Renal pelvis (tissue), 12 donors: ENCODE measurements at places on chromosomes 2 and 18. TPM values are rescaled to one million over a fixed set of nuclear protein-coding genes. Genes with fewer than 3 reads are reported as not detected.

DNA sequence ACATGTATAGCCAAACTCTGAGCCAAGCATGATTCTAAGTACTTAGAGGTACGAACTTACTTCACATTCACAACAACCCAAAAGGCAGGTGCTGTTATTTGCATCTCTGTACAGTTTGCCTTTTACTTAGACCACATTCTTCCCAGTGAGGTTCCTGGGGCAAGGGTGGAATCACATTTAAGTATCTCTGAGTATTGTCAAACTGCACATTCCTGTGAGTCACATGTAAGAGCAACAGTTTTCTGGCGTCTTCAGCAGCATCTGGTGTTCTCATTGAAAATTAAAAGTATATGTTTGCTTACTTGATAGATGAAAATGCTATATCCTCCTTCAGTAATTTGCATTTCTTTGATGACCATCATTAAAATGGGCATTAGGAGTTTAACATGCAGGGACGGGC is 119.1 kb downstream of the UXS1 start:
- DNase-seq: no peak

- no peak for DNase-seq
Observed at GRCh38 chr2:953975-954686, 3.5 kb downstream of the SNTG2 start.

GRCh38 chr2:171878481-171878993 is 15.5 kb downstream of the SLC25A12 start:
- DNase-seq: peak; percentile 0

- no peak for DNase-seq
Observed at GRCh38 chr2:11870584-11870983, 124.2 kb downstream of the LPIN1 start.

- no peak for DNase-seq
Observed at GRCh38 chr2:222445227-222445626, 20.9 kb downstream of the SGPP2 start.

PROKR1 gene
- 0.40 TPM for polyA plus RNA-seq

DNA sequence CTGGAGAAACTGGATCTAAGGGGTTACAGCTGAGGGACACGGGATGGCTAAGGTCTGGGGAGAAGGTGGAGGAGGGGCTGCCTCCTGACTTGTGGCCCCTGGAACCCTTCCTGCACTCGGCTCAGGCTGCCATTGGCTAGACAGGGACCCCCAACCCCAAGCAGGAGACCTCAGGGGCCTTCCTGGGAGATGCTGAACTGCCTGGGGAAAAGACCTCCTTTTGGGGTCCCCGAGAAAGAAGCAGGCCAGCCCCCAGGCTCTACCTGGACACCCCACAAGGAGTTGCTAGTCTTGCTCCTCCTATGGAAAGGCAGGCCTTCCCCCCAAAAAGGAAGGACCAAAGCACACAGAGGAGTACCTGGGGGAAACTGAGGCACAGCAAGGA is 10.1 kb upstream of the BOK start:
- no peak for DNase-seq

AMER3 gene
- polyA plus RNA-seq: not detected

DNA sequence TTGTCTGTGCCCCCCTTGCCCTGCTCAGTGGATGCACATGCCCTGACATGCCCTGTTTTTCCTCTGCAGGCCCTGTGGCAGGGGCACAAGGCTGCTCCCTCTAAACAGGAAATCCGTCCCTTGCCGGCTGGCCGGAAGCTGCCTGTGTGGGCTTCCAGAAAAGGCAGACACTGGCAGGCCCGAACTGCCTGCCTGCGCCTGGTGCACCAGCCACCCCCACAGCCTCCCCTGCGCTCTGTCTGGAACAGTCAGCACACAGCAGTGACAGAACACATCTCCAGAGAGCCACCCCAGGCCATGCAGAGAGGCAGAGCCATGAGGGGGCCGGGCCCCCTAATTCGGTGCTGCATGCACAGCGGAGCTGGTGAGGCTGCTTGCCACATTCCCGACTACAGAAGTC is 33.5 kb downstream of the LOXHD1 start:
- no peak for DNase-seq

- no peak for DNase-seq
Observed at GRCh38 chr2:159202568-159203071, 83.9 kb downstream of the WDSUB1 start.

GRCh38 chr2:64516651-64517510 is 7.2 kb upstream of the AFTPH start:
- DNase-seq: no peak

DNA sequence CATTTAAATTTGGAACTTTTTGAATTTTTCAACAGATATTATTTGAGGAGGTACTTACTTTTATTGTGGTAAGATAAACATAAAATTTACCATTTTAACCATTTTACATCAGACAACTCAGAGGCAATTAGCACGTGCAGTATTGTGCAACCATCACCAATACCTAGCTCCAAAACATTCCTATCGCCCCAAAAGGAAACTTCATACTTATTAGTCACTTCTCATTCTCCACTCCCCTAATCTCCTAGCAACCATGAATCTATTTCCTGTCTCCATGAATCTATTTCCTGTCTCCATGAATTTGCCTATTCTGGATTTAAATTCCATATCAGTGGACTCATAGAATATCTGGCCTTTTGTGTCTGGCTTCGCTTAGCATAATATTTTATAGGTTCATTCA is 69.9 kb upstream of the FAM136A start:
- DNase-seq: no peak
